A673 (cell line): ENCODE measurements at places on chromosomes 3 and 15. TPM values are rescaled to one million over a fixed set of nuclear protein-coding genes. Genes with fewer than 3 reads are reported as not detected.

GRCh38 chr15:61764141-61764540 is 296.1 kb downstream of the VPS13C start:
- no peaks in the 10 kb centered on the region for H3K4me1 ChIP-seq
- no peak overlapping the region for H3K4me3 ChIP-seq
- H3K36me3 ChIP-seq: no peaks in the 10 kb centered on the region
- no peaks in the 10 kb centered on the region for H3K27me3 ChIP-seq
- DNase-seq: no peak

GRCh38 chr3:119194237-119195150 is 21.1 kb downstream of the UPK1B start:
- no peaks in the 10 kb centered on the region for H3K27me3 ChIP-seq
- no peaks in the 10 kb centered on the region for H3K4me1 ChIP-seq
- H3K4me3 ChIP-seq: no peak overlapping the region

DNA sequence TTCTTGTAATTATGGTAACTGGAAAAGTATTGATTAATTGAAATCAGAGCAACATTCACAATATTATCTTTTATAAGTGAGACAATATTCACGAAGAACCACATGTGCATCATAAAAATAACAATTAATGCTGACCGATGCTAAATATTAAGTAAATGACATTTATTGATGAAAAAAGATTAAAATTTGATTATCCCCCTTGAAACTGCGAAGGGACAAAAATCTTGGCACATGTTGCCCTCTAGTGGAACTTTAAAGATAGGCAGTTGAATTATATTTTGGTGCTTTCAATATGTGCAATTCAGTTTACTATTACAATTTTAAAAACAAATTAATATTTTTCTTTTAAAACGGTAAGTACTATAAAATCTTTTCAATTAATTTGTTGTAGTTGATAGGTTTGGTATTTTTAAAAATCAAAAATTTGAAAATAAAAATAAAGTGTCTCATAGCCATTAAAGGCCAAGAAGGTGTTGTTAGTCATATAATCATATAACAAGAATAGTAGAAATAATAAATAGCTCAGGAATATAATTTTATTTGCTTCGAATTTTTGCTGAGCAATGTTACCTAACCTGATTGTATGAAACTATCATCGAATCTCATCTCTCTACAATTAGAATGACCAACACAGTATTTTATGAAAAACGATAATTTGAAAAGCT is 270.2 kb downstream of the ROBO1 start:
- peak; percentile 28 for DNase-seq
- no peak overlapping the region for H3K27ac ChIP-seq
- H3K36me3 ChIP-seq: no peaks in the 10 kb centered on the region
- H3K4me3 ChIP-seq: no peak overlapping the region
- no peaks in the 10 kb centered on the region for H3K27me3 ChIP-seq
- no peaks in the 10 kb centered on the region for H3K4me1 ChIP-seq

Gene FBXO40
- not detected in 2 replicates for total RNA-seq

GRCh38 chr15:83654379-83655236 is 685 bp downstream of the ADAMTSL3 start:
- no peak overlapping the region for H3K27ac ChIP-seq
- H3K27me3 ChIP-seq: peaks cover 26% of the 10 kb centered on the region
- DNase-seq: no peak
- peaks cover 8% of the 10 kb centered on the region for H3K4me1 ChIP-seq
- peak overlapping the region; percentile 36 for H3K4me3 ChIP-seq
- H3K36me3 ChIP-seq: no peaks in the 10 kb centered on the region

- H3K36me3 ChIP-seq: no peaks in the 10 kb centered on the region
- no peaks in the 10 kb centered on the region for H3K27me3 ChIP-seq
- H3K27ac ChIP-seq: no peak overlapping the region
- H3K4me3 ChIP-seq: no peak overlapping the region
- DNase-seq: no peak
These were observed 273.1 kb upstream of the TBL1XR1 start for GRCh38 chr3:177470197-177470941.

DNA sequence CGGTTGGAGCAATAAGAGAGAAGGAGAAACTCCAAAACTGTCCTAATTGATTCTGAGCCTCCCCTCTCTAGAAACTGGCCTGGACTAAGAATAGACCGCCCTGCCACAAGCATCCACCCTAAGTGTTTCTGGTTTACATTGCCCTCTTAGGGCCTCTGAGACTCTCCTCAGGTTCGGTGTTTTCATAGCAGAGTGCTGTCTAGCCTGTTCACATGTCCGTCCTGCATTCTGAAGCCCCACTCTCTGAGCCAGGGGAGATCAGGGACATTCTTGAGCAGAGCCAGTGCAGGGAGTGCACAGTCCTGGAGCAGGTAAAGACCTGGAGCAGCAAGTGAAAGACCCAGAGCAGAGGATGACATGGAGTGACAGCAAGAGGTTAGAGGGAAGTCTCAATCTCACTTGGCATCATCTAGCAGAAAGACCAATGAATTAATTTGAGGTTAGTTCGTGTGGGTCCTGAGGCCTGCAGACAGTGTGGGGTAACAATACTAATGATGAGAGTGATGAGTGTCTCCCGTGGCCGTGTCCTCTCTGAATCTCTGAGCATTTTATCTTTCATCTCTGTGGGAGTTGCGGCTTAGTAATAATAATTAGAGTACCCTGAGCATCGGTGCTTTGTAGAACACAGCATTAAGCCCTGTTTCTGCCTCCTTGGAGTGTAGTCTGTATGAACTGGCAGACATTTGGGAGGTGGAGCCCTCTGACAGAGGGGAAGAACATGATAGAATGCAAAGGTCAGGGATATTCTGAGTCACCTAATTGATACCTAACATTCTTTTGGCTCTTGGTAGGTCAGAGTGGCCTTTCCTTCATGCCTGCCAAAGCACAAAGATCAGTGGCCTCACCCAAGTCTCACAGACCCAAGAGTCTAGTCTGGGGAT is 24.6 kb downstream of the MAPKBP1 start:
- H3K27ac ChIP-seq: no peak overlapping the region
- no peaks in the 10 kb centered on the region for H3K27me3 ChIP-seq
- peaks cover 2% of the 10 kb centered on the region for H3K36me3 ChIP-seq
- H3K4me3 ChIP-seq: no peak overlapping the region

DNA sequence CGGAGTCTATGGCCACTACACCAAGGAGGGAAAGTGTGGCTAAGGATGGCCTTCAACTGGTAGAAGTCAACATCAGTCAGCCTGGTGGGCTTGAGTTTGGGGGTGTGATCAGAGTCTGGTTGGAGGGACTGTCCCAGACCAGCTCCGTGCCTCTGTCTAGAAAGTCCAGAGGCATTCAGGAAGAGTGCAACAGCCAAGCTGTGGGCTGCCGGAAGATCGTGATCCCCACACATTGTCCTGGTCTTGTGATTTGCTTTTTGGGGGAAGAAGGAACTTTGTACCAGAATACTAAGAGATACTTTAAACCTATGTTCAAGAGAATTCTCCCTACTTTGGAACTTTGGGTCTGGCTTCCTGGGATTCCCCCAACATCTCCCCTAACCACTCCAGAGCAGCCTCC is 47.8 kb upstream of the VPS8 start:
- no peak overlapping the region for H3K4me3 ChIP-seq
- DNase-seq: no peak
- H3K27ac ChIP-seq: no peak overlapping the region
- peaks cover 7% of the 10 kb centered on the region for H3K4me1 ChIP-seq
- no peaks in the 10 kb centered on the region for H3K27me3 ChIP-seq

DNA sequence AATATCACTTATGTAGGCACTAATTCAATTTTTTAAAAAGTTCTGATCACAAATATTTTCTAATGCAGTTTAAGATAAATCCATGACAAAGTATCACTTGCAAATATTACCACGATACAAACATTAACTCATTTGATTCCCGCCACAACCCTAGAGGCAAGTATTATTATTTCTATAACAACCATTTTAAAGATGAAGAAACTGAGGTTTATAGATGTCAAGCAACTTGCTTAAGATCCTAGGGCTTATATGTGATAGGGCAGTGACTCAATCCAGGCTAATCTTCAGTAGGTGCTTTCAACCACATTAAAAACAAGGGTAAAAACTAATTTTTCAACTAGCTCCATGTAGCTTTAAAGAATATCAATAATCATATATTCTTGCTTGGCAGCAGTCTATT is 1.7 kb downstream of the DYNC1LI1 start:
- no peaks in the 10 kb centered on the region for H3K27me3 ChIP-seq
- DNase-seq: no peak
- H3K36me3 ChIP-seq: peaks cover 5% of the 10 kb centered on the region
- H3K4me3 ChIP-seq: peak overlapping the region; percentile 98
